ENCODE measurements at places on chromosomes 1 and 21. TPM values are rescaled to one million over a fixed set of nuclear protein-coding genes. Genes with fewer than 3 reads are reported as not detected.

The SPRR2F gene
- not detected for total RNA-seq

The HSD11B1 gene
- total RNA-seq, result 3.4 TPM

The AVPR1B gene
- total RNA-seq, result not detected

The KRTAP10-11 gene
- not detected for total RNA-seq

The TMEM52 gene
- 1.9 TPM for total RNA-seq

- H3K27ac ChIP-seq, result no peak overlapping the region
- no peak for DNase-seq
- H3K36me3 ChIP-seq, result no peaks in the 10 kb centered on the region
- no peak overlapping the region for H3K4me3 ChIP-seq
These were observed 43.9 kb downstream of the ZBTB18 start for GRCh38 chr1:244094880-244095528.

DNA sequence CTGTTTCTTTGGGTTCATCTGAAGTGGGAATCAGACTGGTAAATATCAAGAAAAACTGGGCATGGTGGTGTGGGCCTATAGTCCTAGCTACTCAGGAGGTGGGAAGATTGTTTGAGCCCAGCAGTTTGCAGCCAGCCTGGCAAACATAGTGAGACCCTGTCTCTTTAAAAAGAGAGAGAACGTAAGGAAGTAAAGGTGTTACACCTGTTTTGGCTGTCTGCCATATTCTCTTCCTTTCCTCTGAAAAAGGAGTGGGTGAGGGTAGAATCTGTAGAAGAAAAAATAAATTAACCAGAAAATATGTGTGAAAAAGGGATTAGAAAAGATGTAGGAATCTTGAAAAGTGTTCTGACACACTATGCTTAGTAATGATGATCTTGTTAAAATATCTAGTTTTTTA, 20.0 kb downstream of the AHCYL1 start:
- no peaks in the 10 kb centered on the region for H3K27me3 ChIP-seq
- no peak for DNase-seq
- H3K27ac ChIP-seq, result peak overlapping the region; percentile 68
- H3K4me3 ChIP-seq, result no peak overlapping the region

GRCh38 chr1:84301785-84302385, 377 bp downstream of the SAMD13 start:
- no peaks in the 10 kb centered on the region for H3K36me3 ChIP-seq
- H3K4me3 ChIP-seq, result peak overlapping the region; percentile 55
- no peak for DNase-seq
- H3K27me3 ChIP-seq, result no peaks in the 10 kb centered on the region

- H3K4me1 ChIP-seq, result peaks cover 39% of the 10 kb centered on the region
- peak; percentile 68 for DNase-seq
- peak overlapping the region; percentile 41 for H3K27ac ChIP-seq
- peaks cover 35% of the 10 kb centered on the region for H3K27me3 ChIP-seq
- no peak overlapping the region for H3K4me3 ChIP-seq
These were observed 2.6 kb upstream of the DVL1 start for GRCh38 chr1:1351511-1352427.

- no peak overlapping the region for H3K4me3 ChIP-seq
- H3K27ac ChIP-seq, result no peak overlapping the region
- DNase-seq, result no peak
- no peaks in the 10 kb centered on the region for H3K36me3 ChIP-seq
- H3K4me1 ChIP-seq, result no peaks in the 10 kb centered on the region
These were observed 12.8 kb downstream of the S100A7 start for GRCh38 chr1:153447498-153448170.

GRCh38 chr1:201251851-201252430, 31.4 kb upstream of the PKP1 start:
- H3K4me1 ChIP-seq, result no peaks in the 10 kb centered on the region
- H3K27ac ChIP-seq, result no peak overlapping the region
- no peak for DNase-seq
- no peaks in the 10 kb centered on the region for H3K27me3 ChIP-seq
- no peaks in the 10 kb centered on the region for H3K36me3 ChIP-seq
- no peak overlapping the region for H3K4me3 ChIP-seq

DNA sequence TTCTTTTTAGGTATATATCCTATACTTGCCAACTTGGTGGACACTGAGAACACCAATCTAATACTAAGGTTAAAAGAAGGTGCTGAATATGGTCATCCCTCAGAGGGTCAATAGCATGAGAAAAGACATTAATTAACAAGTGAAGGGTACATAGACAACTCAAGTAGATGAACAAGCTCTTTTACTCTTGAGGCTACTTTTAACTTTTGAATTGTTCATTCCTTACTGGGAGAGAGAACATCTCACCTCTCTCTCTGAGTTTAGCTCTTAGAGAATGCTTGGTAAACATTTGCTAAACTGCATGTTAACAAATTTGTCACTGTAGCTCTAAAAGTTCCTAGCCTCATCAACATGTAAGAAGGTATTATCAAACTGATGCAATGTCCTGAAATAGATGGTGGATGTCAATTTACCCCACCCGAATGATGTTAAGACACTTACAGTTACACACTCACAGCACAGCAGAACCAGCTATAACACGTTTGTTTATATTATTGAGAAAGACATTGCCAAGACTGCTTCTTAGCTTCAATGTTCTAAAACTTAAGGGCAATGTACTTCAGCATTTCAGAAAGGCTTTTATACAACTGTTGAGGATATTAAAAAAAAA, 35.9 kb downstream of the HEATR1 start:
- no peaks in the 10 kb centered on the region for H3K4me1 ChIP-seq
- no peaks in the 10 kb centered on the region for H3K27me3 ChIP-seq
- no peak overlapping the region for H3K27ac ChIP-seq
- no peak for DNase-seq

- H3K27me3 ChIP-seq, result no peaks in the 10 kb centered on the region
- H3K27ac ChIP-seq, result no peak overlapping the region
- no peaks in the 10 kb centered on the region for H3K4me1 ChIP-seq
- no peak overlapping the region for H3K4me3 ChIP-seq
- DNase-seq, result no peak
- peaks cover 33% of the 10 kb centered on the region for H3K36me3 ChIP-seq
These were observed 8.8 kb upstream of the FNDC7 start for GRCh38 chr1:108703939-108704338.

DNA sequence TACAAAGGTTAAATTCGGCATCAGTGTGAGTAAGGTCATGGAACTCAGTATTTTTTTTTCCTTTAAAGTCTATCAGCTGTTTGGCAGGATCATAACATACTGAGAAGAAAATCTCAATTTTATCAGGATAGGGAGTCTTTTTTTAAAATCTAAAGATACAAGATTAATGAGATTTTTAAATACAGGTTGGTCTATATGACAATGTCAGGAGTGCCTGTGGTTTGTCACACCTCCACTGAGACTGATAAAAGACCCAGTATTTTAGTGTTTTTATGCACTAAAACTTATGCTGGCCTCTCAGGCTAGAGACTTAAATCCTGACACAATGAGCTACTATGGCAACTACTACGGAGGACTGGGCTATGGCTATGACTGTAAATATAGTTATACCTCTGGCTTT, at the start of gene KRTAP20-3:
Gene KRTAP20-3 (plus strand): TSS at position 301 of the 400 bp plus-strand sequence.
- H3K27ac ChIP-seq, result no peak within 1 kb of the TSS
- no peaks in the 10 kb centered on the region for H3K27me3 ChIP-seq
- no peak for DNase-seq
- no peaks in the 10 kb centered on the region for H3K4me1 ChIP-seq

DNA sequence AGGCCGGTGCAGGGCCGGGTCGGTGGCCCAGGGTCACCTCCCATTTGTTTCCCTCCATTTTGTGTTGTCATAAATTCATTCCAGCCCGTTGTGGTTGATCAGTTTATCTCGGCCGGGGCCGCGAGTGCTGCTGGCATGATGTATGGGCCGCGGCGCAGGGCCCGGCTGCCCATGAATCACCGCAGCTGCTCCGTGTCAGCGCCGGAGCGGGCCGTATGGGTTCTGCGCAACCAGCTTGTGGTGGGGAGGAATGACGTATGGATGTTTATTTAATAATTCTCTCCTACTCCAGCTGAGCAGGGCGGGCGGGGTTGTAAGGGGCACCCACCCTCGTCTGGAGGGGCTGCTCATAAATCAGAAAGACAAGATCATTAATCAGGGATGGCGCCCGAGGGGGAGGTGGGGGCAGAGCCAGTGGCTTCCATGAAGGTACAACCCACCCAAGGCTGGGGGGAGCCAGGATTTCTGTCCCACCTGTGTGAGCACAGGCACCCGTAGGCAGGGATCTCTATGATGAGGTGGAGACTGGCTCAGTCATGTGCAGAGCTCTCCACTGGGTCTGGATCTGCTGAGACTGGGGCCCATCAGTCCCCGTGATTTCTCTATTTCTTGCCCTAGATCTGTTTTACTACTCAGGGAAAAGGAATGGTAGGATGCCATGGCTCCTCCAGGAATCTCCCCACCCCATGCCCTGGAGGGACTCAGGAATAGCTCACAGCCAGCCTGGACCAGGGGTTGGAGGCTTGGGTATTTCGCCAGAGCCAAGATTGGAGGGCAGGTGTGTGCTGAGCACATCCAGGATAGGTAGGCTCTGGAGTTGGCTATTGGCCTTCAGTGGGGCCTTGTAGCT, 27.8 kb downstream of the TMEM53 start:
- H3K4me3 ChIP-seq, result no peak overlapping the region
- no peak overlapping the region for H3K27ac ChIP-seq
- H3K27me3 ChIP-seq, result no peaks in the 10 kb centered on the region
- DNase-seq, result no peak
- peaks cover 28% of the 10 kb centered on the region for H3K4me1 ChIP-seq

GRCh38 chr1:112169517-112169916, 180.0 kb upstream of the KCND3 start:
- H3K4me1 ChIP-seq, result no peaks in the 10 kb centered on the region
- no peak overlapping the region for H3K4me3 ChIP-seq
- DNase-seq, result no peak
- H3K27me3 ChIP-seq, result no peaks in the 10 kb centered on the region

GRCh38 chr1:41754540-41754939, 164.2 kb downstream of the HIVEP3 start:
- H3K4me1 ChIP-seq, result peaks cover 8% of the 10 kb centered on the region
- no peaks in the 10 kb centered on the region for H3K36me3 ChIP-seq
- H3K4me3 ChIP-seq, result no peak overlapping the region
- DNase-seq, result no peak

GRCh38 chr21:36881228-36881627, 85.2 kb downstream of the HLCS start:
- no peaks in the 10 kb centered on the region for H3K4me1 ChIP-seq
- no peaks in the 10 kb centered on the region for H3K36me3 ChIP-seq

GRCh38 chr1:114177282-114177681, 23.6 kb upstream of the SYT6 start:
- no peak overlapping the region for H3K27ac ChIP-seq
- peaks cover 7% of the 10 kb centered on the region for H3K27me3 ChIP-seq
- no peaks in the 10 kb centered on the region for H3K36me3 ChIP-seq
- DNase-seq, result no peak
- no peak overlapping the region for H3K4me3 ChIP-seq

DNA sequence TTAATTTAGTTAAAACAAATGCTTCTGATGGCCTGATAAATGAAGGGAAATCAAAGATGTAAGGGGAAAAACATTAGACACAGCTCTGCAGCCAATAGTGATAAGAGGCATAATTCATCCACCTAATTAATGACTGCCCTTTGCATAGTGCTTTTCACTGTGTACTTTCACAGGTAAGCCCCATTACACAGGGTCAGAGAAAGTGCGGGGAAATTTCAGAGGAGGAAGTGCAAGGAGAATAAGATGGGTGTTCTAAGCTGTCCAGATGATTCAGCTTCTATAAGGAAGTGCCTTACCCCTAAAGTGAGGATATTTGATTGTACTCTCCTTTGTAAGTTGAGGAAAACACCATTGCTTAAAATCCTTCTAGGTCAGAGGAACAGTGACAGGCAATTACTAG, 88.0 kb downstream of the NR5A2 start:
- H3K4me1 ChIP-seq, result no peaks in the 10 kb centered on the region
- no peaks in the 10 kb centered on the region for H3K36me3 ChIP-seq
- no peak for DNase-seq
- H3K27me3 ChIP-seq, result peaks cover 2% of the 10 kb centered on the region
- H3K4me3 ChIP-seq, result no peak overlapping the region
- no peak overlapping the region for H3K27ac ChIP-seq

- H3K4me1 ChIP-seq, result peaks cover 4% of the 10 kb centered on the region
- H3K4me3 ChIP-seq, result no peak overlapping the region
- H3K27me3 ChIP-seq, result no peaks in the 10 kb centered on the region
- H3K36me3 ChIP-seq, result no peaks in the 10 kb centered on the region
- H3K27ac ChIP-seq, result no peak overlapping the region
- DNase-seq, result no peak
These were observed 9.5 kb upstream of the SLC2A5 start for GRCh38 chr1:9078752-9079500.

DNA sequence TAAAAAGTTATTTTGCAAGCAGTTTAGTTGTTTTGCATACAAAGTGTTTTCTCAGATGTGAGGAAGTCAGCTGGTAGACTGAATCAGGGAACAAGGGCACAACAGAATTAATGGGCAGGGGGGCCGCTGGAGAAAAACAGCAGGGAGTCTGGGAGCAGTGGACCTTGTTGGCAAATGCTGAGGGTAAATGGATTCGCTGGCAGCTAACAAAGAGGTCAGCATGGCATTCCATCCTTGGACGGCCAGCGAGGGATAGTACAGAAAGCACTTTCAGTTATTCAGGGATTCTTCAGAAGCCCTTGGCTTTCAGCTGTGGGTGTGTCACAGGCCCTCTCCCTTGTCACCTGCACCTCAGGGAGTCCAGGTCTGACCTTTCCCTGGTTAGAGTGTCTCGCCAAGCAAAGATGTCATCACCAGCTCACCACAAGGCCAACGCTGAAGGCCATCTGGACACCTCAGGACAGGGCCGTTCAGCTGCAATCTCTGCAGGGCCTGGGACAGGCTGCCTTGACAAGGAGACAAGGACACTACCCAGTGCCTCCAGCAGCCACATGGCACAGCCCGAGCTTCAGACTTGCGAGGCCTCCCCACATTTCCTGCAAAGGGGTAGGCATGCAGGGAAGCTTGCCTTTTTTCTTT, 90.4 kb downstream of the KCNN3 start:
- no peaks in the 10 kb centered on the region for H3K27me3 ChIP-seq
- H3K4me1 ChIP-seq, result peaks cover 3% of the 10 kb centered on the region

GRCh38 chr1:218139761-218140160, 145.3 kb upstream of the RRP15 start:
- H3K27ac ChIP-seq, result no peak overlapping the region
- DNase-seq, result no peak
- H3K4me3 ChIP-seq, result no peak overlapping the region
- H3K4me1 ChIP-seq, result no peaks in the 10 kb centered on the region

GRCh38 chr1:58155418-58156123, 391.0 kb downstream of the OMA1 start:
- H3K4me1 ChIP-seq, result no peaks in the 10 kb centered on the region
- H3K4me3 ChIP-seq, result no peak overlapping the region
- H3K27ac ChIP-seq, result no peak overlapping the region
- no peaks in the 10 kb centered on the region for H3K27me3 ChIP-seq
- peak; percentile 44 for DNase-seq

DNA sequence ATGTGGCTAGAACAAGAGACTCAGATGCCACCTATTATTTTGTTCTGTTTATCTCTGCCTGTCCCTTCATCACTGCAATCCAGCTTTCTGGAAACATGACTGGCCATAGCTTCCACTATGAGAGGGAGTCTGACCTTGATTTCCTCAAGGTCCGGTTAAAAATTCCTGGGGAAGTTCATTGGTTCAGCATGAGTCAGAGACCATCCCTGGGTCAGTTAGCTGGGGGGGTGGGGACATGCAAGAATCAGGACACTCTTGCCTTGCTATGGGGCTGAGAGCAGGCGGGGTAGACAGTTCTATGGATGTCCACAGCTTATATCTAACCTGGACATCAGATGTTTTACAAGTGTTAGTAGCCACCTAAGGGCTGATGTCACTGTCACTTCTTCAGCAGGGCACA, 81.1 kb downstream of the TENT5C start:
- H3K27me3 ChIP-seq, result no peaks in the 10 kb centered on the region
- DNase-seq, result no peak
- H3K27ac ChIP-seq, result no peak overlapping the region
- H3K4me1 ChIP-seq, result peaks cover 30% of the 10 kb centered on the region
- no peaks in the 10 kb centered on the region for H3K36me3 ChIP-seq

GRCh38 chr1:113534130-113534817, 144.0 kb downstream of the MAGI3 start:
- no peaks in the 10 kb centered on the region for H3K36me3 ChIP-seq
- no peak overlapping the region for H3K27ac ChIP-seq
- H3K4me1 ChIP-seq, result peaks cover 7% of the 10 kb centered on the region
- H3K4me3 ChIP-seq, result no peak overlapping the region

All from heart right ventricle (tissue), 16 donors.